ENCODE measurements at places on chromosomes 1 and 21. TPM values are rescaled to one million over a fixed set of nuclear protein-coding genes. Genes with fewer than 3 reads are reported as not detected.

DYRK1A gene
- total RNA-seq: 57.5 TPM

CRYAA gene
- total RNA-seq: not detected

PTPN7 gene
- 2.9 TPM for total RNA-seq

KCNQ4 gene
- total RNA-seq: 1.8 TPM

NTRK1 gene
- total RNA-seq: 1.1 TPM

NOTCH2 gene
- 69.6 TPM for total RNA-seq

C1orf87 gene
- not detected for total RNA-seq

RHBG gene
- total RNA-seq: not detected

TRIM46 gene
- 0.10 TPM for total RNA-seq

DNA sequence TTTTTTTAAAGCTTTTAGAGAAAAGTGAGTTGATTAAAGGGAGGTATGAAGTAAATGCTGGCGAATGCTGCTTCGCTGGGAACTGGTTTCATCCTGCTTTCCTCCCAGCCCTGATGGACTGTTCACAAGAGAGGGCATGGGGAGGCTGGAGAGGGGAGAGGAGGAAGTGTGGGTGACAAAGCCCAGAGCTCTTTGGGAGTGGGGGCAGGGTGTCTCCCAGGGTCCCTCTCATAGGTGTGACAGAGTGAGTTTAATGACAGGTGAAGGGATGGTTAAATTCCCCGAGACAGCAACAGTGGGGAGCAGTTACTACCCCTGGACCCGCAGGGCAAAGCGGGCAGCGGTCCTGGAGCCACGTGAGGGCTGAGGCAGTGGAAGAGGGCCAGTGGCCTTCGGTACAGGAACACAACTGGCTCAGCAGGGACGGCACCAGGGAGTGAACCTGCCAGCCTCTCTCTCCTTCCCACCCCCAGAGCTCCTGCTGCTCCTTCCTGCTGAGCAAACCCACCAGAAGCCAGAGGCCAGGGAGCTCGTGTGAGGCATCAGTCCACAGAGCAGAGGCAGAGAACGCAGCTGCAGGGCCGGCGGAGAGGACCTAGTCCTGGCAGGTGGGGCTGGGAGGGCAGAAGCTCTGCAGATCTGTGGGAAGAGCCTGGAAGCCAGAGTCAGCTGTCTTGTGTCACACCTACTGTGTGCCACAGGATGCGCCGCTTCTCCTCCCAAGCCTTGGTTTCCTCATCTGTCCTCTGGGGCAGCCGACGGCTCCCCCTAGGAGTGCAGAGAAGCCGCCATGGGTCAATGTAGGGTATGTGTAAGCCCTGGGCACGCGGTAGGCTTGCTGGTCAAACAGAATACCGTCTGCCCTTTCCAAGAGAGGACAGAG is 20.9 kb upstream of the LRP8 start:
- peak; percentile 7 for DNase-seq

- DNase-seq: no peak
These were observed 13.6 kb downstream of the PCNX2 start for GRCh38 chr1:233281711-233282581.

- DNase-seq: no peak
These were observed 222.9 kb upstream of the KCNK2 start for GRCh38 chr1:214859647-214860046.

DNA sequence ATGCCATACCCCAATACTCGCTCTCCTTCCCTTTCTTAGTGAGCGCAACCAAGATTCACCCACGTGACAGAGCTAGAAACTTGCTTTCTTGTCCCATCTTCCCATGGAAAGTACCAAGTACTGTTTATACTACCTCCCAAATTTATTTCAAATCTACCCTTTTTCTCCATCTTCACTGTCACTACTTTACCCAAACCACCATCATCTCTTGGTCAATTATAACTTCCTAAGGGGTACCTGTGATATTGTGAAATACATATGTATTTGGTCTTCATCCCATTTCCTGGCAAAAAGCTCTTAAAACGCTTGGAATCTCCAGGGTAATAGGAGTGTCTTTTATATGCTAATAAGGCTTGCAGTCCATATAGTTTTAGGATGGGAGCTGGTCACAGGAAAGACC is 8.2 kb downstream of the DRAM2 start:
- DNase-seq: no peak

DNA sequence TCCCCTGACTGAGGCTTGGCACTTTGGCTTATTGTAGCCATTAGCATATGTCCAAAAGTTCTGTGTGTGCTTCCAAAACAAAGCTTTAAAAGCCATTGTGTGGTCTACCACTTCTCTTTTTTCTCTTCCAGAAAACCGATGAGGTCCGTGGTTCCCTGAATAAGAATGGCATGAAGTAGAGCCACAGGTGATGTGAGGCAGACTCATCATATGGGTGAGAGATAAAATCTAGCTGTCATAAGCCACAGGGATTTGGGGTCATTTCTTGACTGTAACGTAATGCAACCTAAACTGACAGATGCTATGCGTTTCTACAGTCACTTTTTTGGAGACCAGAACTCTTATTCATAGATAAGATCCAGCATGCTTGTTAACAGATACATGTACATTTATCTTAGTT is 7.0 kb upstream of the GREM2 start:
- no peak for DNase-seq

DNA sequence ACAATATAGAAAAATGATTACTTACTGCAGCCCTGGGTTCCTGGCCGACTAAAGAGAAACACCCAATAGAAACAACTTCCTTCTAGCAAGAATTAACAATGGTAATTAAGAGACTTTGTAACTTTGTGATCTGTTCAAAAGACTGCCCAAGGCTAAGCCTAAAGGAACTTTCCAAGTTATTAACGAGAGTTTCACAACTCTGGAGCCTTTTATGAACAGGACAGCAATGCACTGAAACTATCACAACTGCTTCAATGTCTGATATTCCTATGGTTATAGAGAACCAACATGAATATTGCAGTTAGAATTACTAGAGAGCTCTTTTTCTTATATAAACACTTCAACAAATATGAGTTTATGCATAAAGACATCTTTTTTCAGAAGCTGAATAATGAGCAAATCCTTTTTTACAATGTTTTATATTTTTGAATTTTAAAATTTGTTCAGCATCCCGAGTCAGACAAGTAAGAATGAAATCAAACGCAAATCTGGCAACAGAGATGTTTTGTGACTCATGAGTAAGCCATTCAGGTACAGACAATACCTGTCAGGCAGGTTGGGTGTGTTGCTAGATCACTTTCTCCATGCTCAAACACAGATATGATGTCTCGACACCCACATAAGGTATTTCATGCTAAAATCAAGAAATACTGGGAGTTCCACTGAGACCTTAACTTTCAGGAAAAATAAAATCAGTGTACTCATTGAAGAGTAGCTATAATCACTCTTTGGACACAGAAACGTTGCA is 22.2 kb upstream of the KCNJ15 start:
- peak; percentile 27 for DNase-seq

DNA sequence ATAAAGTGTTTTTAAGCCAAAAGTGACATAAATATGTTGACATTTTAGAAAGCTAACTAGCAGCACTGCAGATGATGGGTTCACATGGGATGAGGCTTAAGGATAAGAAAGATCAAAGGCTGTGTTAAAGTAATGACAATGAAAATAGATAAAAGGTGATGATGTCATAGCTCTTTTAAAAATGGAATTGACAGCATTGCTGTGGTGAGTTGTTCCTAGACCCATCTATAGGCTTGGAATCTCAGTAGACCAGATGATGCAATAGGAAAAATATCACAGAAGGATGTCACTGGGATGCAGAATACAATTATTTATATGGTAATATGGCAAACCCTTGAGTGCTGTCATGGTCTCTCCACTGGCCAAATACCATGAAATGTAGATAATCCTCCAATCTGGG is 286.0 kb downstream of the PLA2G4A start:
- DNase-seq: no peak

DNA sequence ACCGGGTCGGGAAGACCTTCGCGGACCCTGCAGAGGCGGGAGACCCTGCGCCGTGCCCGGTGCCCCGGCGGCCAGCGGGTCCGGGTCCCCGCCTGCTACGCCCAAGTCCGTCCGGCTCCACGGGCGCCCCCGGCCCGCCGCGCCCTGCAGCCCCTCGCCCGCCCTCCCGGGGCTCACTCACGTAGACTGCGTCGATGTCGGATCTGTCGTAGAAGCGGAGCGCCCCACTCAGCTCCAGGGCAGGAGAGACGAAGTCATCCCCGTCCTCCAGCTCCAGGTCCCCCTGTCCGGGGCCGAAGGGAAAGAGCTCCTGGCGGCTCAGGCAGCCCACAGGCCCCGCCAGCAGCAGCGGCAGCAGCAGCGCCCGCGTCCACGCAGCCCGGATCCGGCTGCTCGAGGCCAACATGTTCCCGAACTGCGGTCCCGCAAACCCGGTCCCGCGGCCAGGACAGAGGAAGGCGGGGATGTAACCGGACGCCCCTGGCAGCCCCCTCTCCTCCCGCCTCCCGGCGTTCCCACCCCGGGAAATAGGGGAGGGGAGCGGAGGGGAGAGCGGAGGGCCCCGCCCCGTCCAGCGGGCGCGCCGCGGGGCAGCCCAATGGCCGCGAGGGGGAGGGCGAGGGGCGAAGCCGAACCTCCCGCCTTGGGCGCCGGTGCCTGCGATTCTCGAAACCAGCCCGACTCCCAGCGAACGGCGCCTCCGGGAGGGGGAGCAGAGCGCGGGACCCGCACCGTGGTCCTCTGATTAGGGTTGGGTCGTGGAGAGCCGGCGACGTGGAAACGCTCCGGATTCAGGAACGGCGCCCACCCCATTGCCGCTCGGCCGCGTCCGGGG is at the start of gene NID1:
NID1 (minus strand) TSS at position 417 of the 835 bp plus-strand sequence; CDS start at position 406, 11 bp downstream.
- peak; percentile 56 for DNase-seq

DNA sequence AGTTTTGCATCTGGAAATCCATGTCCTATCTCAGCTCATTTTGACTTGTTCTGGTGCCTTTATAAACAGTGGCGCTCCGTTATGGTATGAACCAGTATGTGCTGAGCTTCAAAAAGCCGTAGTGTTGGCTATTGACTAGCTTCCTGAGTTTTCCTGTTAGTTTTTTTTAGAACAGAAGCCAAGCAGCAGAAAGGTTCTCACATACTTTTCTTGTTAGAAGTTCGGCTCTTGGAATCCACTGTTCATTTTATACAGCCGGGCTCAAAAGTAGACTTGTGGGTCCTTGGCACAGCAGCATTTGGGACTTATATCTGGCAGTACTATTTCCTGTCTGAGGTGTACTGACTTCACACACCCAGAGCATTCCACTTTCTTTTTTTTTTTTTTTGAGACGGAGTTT is 63.8 kb downstream of the TBCE start:
- no peak for DNase-seq

GRCh38 chr1:113416496-113416895 is 26.2 kb downstream of the MAGI3 start:
- DNase-seq: no peak

DNA sequence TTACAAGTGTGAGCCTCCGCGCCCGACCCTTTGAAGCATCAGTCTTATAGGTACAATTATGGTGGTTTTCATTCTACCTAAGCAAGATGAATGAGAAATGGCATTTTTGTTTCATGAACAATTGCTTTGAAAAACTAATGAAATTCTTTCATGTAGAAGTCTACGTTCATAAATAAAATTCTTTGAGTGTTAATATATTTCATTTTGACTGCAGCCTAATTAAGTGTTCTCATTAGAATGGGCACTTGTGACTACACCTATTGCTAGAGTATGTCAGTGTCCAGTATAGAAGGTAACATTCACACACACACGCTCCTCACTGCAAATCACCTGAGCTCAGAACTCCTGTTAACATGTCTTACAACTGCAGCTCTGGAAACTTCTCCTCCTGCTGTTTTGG is at the start of gene KRTAP15-1:
KRTAP15-1 (plus strand) TSS at position 301 of the 400 bp plus-strand sequence; CDS start at position 354, 53 bp downstream.
- no peak for DNase-seq

- DNase-seq: no peak
These were observed 93.7 kb downstream of the TTC3 start for GRCh38 chr21:37166733-37167132.

DNA sequence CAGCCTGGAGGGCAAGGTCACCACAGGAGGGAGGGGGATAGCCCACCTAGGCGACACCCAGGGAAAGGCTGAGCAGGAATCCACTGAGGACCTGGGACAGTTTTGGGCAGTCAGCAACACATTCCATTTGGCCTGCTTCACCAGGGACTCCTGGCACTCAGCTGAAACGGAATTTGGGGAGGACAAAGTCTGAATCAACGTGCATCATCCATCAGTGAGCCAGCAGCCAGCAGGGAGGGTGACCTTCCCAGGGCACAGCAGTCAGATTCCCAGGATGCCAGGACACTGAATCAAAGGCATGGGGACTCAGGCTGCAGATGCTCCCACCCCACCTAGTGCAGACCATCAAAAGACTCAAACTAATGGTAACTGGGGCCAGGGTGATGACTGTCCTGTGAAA is 4.6 kb downstream of the SH3BP5L start:
- no peak for DNase-seq

DNA sequence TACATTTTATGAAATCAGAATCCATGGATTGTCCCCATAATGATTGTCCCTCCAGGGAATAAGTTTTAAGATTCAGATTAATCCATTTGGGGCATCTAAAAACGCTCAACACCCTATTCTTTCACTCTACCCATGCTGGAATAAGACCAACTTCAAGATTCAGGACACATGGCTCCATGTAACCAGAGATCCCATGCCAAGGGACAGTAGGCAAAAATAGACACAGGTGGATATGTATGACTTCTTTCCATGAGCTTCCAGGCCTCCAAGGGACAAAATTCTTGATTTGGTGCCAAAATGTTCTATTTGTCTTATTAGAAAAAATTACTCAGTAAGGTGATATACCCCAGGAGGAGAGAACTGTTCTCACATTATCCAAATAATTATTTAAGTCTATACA is 178.8 kb downstream of the NRIP1 start:
- no peak for DNase-seq

GRCh38 chr1:54604051-54604450 is 19.3 kb downstream of the FAM151A start:
- peak; percentile 87 for DNase-seq

DNA sequence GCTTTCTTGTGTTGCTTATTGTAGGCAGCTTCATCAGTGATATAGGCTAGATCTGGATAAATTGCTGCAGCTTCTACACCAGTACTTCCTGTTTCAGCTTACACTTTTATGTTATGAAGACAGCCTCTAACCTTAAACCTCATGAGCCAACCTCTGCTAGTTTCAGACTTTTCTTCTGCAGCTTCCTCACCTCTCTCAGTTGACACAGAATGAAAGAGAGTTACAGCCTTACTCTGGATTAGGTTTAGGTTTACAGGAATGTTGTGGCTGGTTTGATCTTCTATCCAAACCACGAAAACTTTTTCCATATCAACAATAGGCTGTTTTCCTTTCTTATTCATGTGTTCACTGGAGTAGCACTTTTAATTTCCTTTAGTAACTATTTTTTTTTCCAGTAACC is 76.9 kb upstream of the RNPC3 start:
- DNase-seq: no peak

DNA sequence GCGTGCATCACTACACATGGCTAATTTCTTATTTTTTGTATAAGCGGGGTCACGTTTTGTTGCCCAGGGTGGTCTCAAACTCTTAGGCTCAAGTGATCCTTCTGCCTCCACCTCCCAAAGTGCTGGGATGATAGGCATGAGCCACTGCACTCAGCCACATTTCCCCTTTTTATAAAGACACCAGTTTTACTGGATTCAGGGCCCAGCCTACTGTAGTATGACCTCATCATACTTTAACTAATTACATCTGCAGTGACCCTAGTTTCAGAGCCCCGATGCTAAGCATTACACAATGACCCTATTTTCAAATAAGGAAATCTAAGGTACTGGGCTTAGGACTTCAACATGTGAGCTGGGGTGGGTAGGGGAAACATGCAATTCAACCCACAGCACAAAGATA is 31.8 kb upstream of the ENAH start:
- DNase-seq: no peak

GRCh38 chr1:237877631-237878030 is 13.1 kb downstream of the ZP4 start:
- DNase-seq: no peak
